Glomerular endothelial cell (primary cell): ENCODE measurements at places on chromosomes 3 and 15. TPM values are rescaled to one million over a fixed set of nuclear protein-coding genes. Genes with fewer than 3 reads are reported as not detected.

RBMS3 gene
- total RNA-seq, result 24.0 and 36.8 TPM in 2 replicates

RBSN gene
- 15.4 and 19.7 TPM in 2 replicates for total RNA-seq

CPOX gene
- total RNA-seq, result 27.2 and 29.6 TPM in 2 replicates

SYNPR gene
- total RNA-seq, result not detected in 2 replicates

SLC7A14 gene
- total RNA-seq, result 0.70 and 3.4 TPM in 2 replicates

TMEM207 gene
- not detected in 2 replicates for total RNA-seq

LMAN1L gene
- 0.64 TPM in 1 of 2 replicates, not detected in the other for total RNA-seq

B3GALNT1 gene
- 9.2 and 10.6 TPM in 2 replicates for total RNA-seq

PTH1R gene
- not detected in 2 replicates for total RNA-seq

FOXB1 gene
- total RNA-seq, result not detected in 2 replicates

TRMT10C gene
- total RNA-seq, result 22.6 and 33.6 TPM in 2 replicates

SELENOS gene
- 61.9 and 102 TPM in 2 replicates for total RNA-seq

MAGEL2 gene
- 0.12 and 0.39 TPM in 2 replicates for total RNA-seq

C3orf49 gene
- total RNA-seq, result not detected in 2 replicates

AMIGO3 gene
- total RNA-seq, result 0.19 and 1.2 TPM in 2 replicates

GOLGA6B gene
- total RNA-seq, result not detected in 2 replicates

C3orf20 gene
- not detected in 2 replicates for total RNA-seq

SLC51B gene
- not detected in 2 replicates for total RNA-seq

TTLL3 gene
- 11.9 and 39.2 TPM in 2 replicates for total RNA-seq

ZKSCAN7 gene
- 1.2 and 1.9 TPM in 2 replicates for total RNA-seq

GOLGA8T gene
- total RNA-seq, result 0.23 TPM in 1 of 2 replicates, not detected in the other

SGO1 gene
- 1.7 and 4.3 TPM in 2 replicates for total RNA-seq

RTP1 gene
- total RNA-seq, result not detected in 2 replicates

ERICH6 gene
- not detected in 2 replicates for total RNA-seq

GP5 gene
- total RNA-seq, result 0.29 TPM in 1 of 2 replicates, not detected in the other

TF gene
- 0.12 and 0.15 TPM in 2 replicates for total RNA-seq

EEF1AKMT4 gene
- 3.1 and 5.8 TPM in 2 replicates for total RNA-seq

VILL gene
- total RNA-seq, result 6.7 and 7.6 TPM in 2 replicates

AGTR1 gene
- total RNA-seq, result 0.12 TPM in 1 of 2 replicates, not detected in the other

KIF23 gene
- total RNA-seq, result 9.2 and 19.7 TPM in 2 replicates

OXSM gene
- 8.9 and 26.9 TPM in 2 replicates for total RNA-seq

DPPA2 gene
- total RNA-seq, result not detected in 2 replicates

CEMIP gene
- 0.53 and 2.0 TPM in 2 replicates for total RNA-seq

ADAMTS7 gene
- total RNA-seq, result 83.0 and 105 TPM in 2 replicates

LARP6 gene
- total RNA-seq, result 18.4 and 48.9 TPM in 2 replicates

CCR9 gene
- not detected in 2 replicates for total RNA-seq

PAQR5 gene
- 0.29 TPM in 1 of 2 replicates, not detected in the other for total RNA-seq

FBXO40 gene
- not detected in 2 replicates for total RNA-seq

NECTIN3 gene
- total RNA-seq, result 17.9 and 36.0 TPM in 2 replicates

MESP2 gene
- total RNA-seq, result 0.15 TPM in 1 of 2 replicates, not detected in the other

MELTF gene
- 5.7 and 6.2 TPM in 2 replicates for total RNA-seq
